ENCODE measurements at places on chromosomes 6 and 20. TPM values are rescaled to one million over a fixed set of nuclear protein-coding genes. Genes with fewer than 3 reads are reported as not detected.

DEFB124 gene
- total RNA-seq = not detected

DIDO1 gene
- total RNA-seq = 56.0 TPM

MLN gene
- not detected for total RNA-seq

PRPH2 gene
- not detected for total RNA-seq

TASP1 gene
- 2.9 TPM for total RNA-seq

CALHM4 gene
- total RNA-seq = not detected

BANF2 gene
- total RNA-seq = not detected

PTGIS gene
- 15.1 TPM for total RNA-seq

COL20A1 gene
- total RNA-seq = not detected

PCSK2 gene
- total RNA-seq = not detected

GRCh38 chr6:125780540-125781313 is 10.0 kb upstream of the NCOA7 start:
- H3K36me3 ChIP-seq = no peaks in the 10 kb centered on the region
- DNase-seq = peak; percentile 52
- no peaks in the 10 kb centered on the region for H3K27me3 ChIP-seq
- no peaks in the 10 kb centered on the region for H3K4me1 ChIP-seq

DNA sequence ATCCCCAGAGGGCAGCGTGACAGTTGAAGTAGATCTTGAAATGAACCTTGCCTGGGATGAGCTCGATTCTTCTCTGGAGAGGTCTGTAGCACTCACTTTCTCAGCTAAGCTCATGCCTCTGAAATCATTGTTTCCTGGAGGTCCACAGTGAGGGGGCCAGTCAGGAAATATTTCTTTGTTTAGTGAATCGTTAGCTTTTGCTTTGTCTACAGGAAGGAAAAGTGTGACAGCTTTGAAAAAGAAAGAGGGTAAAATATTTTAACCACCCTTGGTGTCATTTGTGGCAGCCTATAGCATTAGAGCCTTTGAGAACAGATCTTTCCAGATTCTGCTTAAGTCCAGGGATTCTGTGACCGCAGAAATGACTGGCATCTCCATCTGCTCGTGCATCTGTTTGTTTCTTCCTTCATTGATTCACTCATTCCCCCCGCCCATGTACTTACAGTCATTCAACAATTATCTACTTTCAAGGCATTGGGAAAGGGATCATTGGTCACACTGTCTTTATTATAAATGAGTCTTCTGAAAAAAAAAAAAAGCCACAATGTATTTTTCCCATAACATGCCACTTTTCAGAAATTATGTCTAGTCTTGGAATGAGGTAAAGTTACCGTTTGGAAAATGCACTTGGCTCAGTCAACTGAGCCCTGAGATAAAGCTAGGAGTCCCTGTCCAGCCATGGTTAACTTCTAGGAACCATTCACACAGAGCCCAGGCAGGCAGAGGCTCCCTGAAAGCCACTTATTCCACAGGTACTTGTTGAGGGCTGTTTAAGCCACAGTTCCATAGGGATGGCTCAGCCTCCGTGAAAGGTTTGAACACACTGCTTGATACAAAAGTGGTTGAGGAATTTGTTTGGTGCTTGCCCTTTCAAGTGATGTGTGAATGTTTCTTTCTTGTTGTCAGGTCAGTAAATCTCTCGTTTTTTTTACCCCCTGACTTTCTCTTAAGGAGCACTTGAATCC is 86.0 kb downstream of the TIAM2 start:
- H3K36me3 ChIP-seq = no peaks in the 10 kb centered on the region
- no peaks in the 10 kb centered on the region for H3K27me3 ChIP-seq
- no peak overlapping the region for H3K27ac ChIP-seq

DNA sequence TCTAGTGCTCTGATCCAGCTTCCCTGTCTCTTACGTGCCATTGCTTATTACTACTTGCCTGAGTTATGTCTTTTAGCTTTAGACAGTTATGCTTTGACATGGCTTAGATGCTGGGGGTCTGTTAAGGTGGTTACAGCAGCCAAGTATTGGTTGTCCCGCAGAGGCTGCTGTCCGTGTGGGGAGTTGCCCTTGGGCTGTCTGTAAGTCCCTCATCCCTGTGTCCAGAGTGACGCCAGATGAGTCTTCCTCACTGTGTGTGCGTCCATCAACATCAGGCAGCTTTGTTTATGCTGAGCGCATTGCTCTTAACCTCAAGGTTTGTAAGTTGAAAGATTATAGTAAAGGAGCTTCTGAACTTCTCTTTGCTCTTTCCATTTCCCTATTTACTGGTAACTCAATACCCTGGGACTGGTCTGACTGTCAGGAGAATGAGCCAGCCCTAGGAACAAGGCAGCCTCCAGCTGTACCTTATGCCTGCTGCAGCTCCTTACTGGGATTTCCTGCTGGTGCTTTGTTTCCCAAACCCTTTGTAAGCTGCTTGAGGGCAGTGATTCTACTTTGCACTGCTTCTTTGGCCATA is 7.2 kb downstream of the FAM120B start:
- no peaks in the 10 kb centered on the region for H3K27me3 ChIP-seq
- H3K36me3 ChIP-seq = peaks cover 19% of the 10 kb centered on the region
- no peak overlapping the region for H3K4me3 ChIP-seq

- no peaks in the 10 kb centered on the region for H3K4me1 ChIP-seq
- DNase-seq = no peak
- H3K36me3 ChIP-seq = no peaks in the 10 kb centered on the region
- H3K4me3 ChIP-seq = no peak overlapping the region
- no peaks in the 10 kb centered on the region for H3K27me3 ChIP-seq
- no peak overlapping the region for H3K27ac ChIP-seq
Observed at GRCh38 chr20:44423480-44423879, 52.2 kb upstream of the TTPAL start.

DNA sequence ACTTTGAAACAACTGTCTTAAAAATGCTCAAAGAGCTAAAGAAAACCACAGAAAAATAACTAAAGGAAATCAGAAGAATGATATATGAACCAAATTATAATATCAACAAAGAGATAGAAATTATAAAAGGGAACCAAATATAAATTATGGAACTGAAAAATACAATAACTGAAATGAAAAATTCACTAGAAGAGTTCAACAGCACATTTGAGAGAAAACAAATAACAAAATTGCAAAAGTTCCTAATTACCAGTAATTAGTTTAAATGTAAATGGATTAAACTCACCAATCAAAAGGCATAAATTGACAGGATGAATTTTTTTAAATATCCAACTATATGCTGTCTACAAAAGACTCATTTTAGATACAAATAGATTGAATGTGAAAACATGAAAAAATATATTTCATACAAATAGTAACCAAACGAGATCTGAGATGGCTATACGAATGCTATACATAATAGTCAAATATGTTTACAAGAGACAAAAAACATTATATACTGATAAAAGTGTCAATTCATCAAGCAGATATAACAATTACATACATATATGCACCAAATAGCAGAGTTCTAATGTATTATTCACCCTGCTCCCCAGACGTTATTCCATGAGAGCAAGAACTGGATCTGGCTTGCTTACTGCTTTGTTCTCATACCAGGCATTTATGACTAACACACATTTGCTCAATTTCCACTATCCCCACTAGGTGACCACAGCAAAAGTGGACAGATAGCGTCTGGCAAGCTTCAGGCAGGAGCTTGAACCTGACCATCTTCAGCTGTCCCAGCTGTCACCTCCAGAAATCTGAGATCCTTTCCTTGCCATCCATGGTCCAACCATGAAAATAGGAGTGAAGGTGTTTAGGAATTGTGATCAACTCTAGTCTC is 72.4 kb upstream of the SIRPA start:
- H3K36me3 ChIP-seq = no peaks in the 10 kb centered on the region
- H3K27ac ChIP-seq = peak overlapping the region; percentile 45
- no peak for DNase-seq
- no peak overlapping the region for H3K4me3 ChIP-seq
- H3K27me3 ChIP-seq = no peaks in the 10 kb centered on the region

GRCh38 chr6:46473881-46474280 is 17.4 kb downstream of the RCAN2 start:
- peaks cover 5% of the 10 kb centered on the region for H3K4me1 ChIP-seq
- DNase-seq = no peak
- no peak overlapping the region for H3K4me3 ChIP-seq
- no peaks in the 10 kb centered on the region for H3K27me3 ChIP-seq
- no peak overlapping the region for H3K27ac ChIP-seq

DNA sequence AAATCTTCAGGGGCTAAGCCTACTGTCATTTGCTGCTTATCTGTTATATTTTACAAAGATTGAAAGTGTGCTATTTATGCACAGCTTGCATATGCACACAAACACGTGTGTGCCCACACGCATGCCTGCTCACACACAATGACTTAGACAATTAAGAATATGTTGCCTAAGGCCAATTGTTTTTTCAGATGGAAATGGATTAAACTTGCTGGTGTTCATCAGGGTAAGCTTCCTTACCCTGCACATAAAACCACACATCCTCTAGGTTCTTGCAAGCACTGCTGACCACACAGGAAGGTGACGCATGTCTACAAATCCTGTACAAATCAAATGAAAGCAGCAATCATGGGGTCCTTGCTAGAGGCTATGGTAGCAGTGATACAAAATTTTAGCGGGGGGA is 58.4 kb downstream of the GJA10 start:
- H3K4me1 ChIP-seq = no peaks in the 10 kb centered on the region
- H3K27me3 ChIP-seq = no peaks in the 10 kb centered on the region
- DNase-seq = no peak
- peaks cover 14% of the 10 kb centered on the region for H3K36me3 ChIP-seq
- no peak overlapping the region for H3K27ac ChIP-seq

- H3K27me3 ChIP-seq = no peaks in the 10 kb centered on the region
- no peaks in the 10 kb centered on the region for H3K36me3 ChIP-seq
- H3K4me3 ChIP-seq = no peak overlapping the region
- DNase-seq = no peak
- H3K4me1 ChIP-seq = no peaks in the 10 kb centered on the region
- no peak overlapping the region for H3K27ac ChIP-seq
Observed at GRCh38 chr6:159184559-159184958, 15.4 kb downstream of the FNDC1 start.

- no peak overlapping the region for H3K4me3 ChIP-seq
- H3K36me3 ChIP-seq = no peaks in the 10 kb centered on the region
- no peak overlapping the region for H3K27ac ChIP-seq
- H3K4me1 ChIP-seq = peaks cover 17% of the 10 kb centered on the region
- no peaks in the 10 kb centered on the region for H3K27me3 ChIP-seq
- DNase-seq = peak; percentile 53
Observed at GRCh38 chr20:57676589-57677583, 32.9 kb downstream of the PMEPA1 start.

DNA sequence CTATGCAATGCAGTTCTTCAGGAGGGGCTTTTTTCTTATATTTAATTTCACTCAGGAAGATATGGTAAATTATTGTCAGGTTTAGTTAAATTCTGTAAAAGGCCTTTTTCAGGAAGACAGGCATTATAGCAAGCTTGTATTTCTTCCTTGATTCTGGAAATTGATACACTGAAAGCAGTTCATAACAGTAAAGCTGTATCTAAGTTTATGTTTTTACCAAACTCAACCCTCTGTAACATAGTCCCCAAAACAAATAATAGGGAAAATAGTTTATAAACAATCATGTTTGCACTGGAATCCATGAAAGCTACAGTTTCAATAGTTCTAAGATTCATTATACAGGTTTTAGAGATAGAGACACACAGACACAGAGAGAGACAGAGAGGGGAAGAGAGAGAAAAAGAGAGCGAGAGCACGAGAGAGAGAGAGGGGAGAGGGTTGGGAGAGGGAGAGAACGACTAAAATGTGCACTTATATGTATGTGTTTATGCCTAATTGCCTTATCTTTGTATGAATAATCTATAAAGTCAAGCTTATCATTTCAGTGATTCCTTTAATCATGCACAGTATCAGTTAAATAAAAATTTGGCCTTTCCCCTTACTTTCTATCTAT is 454.4 kb downstream of the RFPL4B start:
- no peak overlapping the region for H3K27ac ChIP-seq

GRCh38 chr20:29325304-29325640 is 1932.2 kb upstream of the DEFB115 start:
- no peaks in the 10 kb centered on the region for H3K27me3 ChIP-seq
- no peak overlapping the region for H3K27ac ChIP-seq
- H3K4me3 ChIP-seq = no peak overlapping the region
- no peak for DNase-seq
- H3K36me3 ChIP-seq = no peaks in the 10 kb centered on the region

GRCh38 chr6:144739873-144740272 is 454.7 kb downstream of the UTRN start:
- no peak overlapping the region for H3K4me3 ChIP-seq
- peaks cover 8% of the 10 kb centered on the region for H3K36me3 ChIP-seq
- no peak overlapping the region for H3K27ac ChIP-seq
- H3K4me1 ChIP-seq = no peaks in the 10 kb centered on the region

- no peaks in the 10 kb centered on the region for H3K36me3 ChIP-seq
- H3K4me3 ChIP-seq = no peak overlapping the region
- H3K27ac ChIP-seq = no peak overlapping the region
- no peak for DNase-seq
Observed at GRCh38 chr6:19083801-19084200, 696.7 kb downstream of the RNF144B start.

- no peak overlapping the region for H3K27ac ChIP-seq
- no peak overlapping the region for H3K4me3 ChIP-seq
- H3K36me3 ChIP-seq = no peaks in the 10 kb centered on the region
- H3K4me1 ChIP-seq = no peaks in the 10 kb centered on the region
Observed at GRCh38 chr6:158373214-158373613, 60.9 kb downstream of the TULP4 start.

DNA sequence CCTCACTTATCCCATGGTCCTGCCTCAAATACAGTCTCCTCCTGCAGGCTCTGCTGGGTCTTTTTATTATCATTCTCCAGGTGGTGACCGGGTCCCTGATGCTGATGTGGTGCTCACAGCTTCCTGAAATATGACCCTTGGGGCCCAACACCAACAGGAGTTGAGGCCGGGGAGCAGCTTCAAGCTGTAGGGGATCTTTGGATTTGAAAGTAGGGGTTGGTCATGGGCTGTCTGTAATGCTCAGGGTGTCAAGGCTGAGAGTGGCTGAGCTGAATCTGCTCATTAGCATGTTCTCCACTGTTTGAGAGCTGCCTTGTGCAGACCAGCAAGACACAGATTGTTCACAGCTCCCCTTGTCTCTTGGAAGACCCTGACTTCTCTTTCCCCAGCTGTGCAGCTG is 35.5 kb downstream of the HLA-F start:
- no peak for DNase-seq
- H3K4me1 ChIP-seq = no peaks in the 10 kb centered on the region
- H3K27me3 ChIP-seq = no peaks in the 10 kb centered on the region
- H3K27ac ChIP-seq = no peak overlapping the region
- H3K36me3 ChIP-seq = no peaks in the 10 kb centered on the region

- no peak overlapping the region for H3K4me3 ChIP-seq
- H3K27me3 ChIP-seq = no peaks in the 10 kb centered on the region
- H3K27ac ChIP-seq = peak overlapping the region; percentile 89
- no peak for DNase-seq
Observed at GRCh38 chr6:11233673-11234573, 1.5 kb upstream of the NEDD9 start.

- no peak overlapping the region for H3K27ac ChIP-seq
- DNase-seq = no peak
- H3K4me1 ChIP-seq = no peaks in the 10 kb centered on the region
- no peaks in the 10 kb centered on the region for H3K27me3 ChIP-seq
- no peak overlapping the region for H3K4me3 ChIP-seq
Observed at GRCh38 chr6:47839645-47840044, 57.8 kb downstream of the OPN5 start.

- H3K27ac ChIP-seq = no peak overlapping the region
- no peaks in the 10 kb centered on the region for H3K36me3 ChIP-seq
- no peaks in the 10 kb centered on the region for H3K27me3 ChIP-seq
- H3K4me3 ChIP-seq = no peak overlapping the region
- DNase-seq = no peak
- no peaks in the 10 kb centered on the region for H3K4me1 ChIP-seq
Observed at GRCh38 chr20:60221593-60221992, 263.4 kb downstream of the CDH26 start.

Measured in stomach (tissue), 19 donors.